GM12878 (cell line): ENCODE measurements at places on chromosomes 1 and 21. TPM values are rescaled to one million over a fixed set of nuclear protein-coding genes. Genes with fewer than 3 reads are reported as not detected.

Gene TRAPPC3
- polyA plus RNA-seq: 114 and 122 TPM in 2 replicates

Gene OLFM3
- polyA plus RNA-seq: 0.09 TPM in 1 of 2 replicates, not detected in the other

Gene CD1D
- 0.15 TPM in 1 of 2 replicates, not detected in the other for polyA plus RNA-seq

Gene FCRLB
- polyA plus RNA-seq: 10.4 and 11.7 TPM in 2 replicates

Gene WLS
- 0.12 TPM in 1 of 2 replicates, not detected in the other for polyA plus RNA-seq

Gene OLFML3
- polyA plus RNA-seq: 0.14 TPM in 1 of 2 replicates, not detected in the other

Gene MYBPH
- polyA plus RNA-seq: not detected in 2 replicates

GRCh38 chr1:158095737-158096335 is 84.9 kb upstream of the CD1D start:
- DNase-seq: no peak

DNA sequence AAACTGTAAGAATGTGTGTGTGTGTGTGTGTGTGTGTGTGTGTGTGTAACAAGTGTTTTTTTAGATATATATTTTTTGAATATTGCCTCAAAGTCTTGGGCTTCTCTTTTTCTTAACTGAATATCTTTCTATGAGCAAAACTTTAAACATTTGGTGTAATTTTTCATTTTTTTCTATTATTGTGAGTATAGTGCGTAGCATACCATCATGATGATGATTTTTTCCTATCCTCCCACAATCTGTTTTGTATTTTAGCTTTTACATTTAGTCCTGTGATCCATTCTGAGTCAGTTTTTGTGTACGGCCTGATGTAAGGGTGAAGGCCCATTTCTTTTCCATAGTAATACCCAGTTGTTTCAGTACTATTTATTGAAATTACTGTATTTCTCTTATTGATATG is 680.6 kb downstream of the TTLL7 start:
- DNase-seq: no peak

GRCh38 chr1:62726011-62726442 is 37.8 kb upstream of the DOCK7 start:
- DNase-seq: no peak

GRCh38 chr1:157819896-157820295 is at the start of gene FCRL1:
Gene FCRL1, minus strand, starts transcription at chr1:157820120. Its CDS starts 83 bp downstream, at chr1:157820037.
- DNase-seq: no peak

DNA sequence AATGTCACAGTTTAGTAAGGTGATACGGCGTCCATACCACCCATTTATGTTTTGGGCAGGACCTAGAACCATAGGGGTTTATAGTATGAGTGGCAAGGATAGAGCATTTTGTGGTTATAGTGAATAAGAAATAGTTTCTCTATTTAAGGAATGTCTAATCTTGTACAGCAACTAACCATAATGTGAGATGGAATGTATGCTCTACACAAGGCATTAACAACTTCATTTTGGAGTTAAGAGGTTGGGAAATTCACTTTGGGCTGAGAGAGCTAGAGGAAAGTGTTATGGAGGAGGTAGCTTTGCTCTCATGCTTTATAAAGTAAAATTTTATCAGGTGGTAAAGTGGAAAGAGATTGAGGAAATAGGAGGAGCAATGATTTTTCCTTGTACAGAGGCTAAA is 3.0 kb upstream of the MCL1 start:
- no peak for DNase-seq

DNA sequence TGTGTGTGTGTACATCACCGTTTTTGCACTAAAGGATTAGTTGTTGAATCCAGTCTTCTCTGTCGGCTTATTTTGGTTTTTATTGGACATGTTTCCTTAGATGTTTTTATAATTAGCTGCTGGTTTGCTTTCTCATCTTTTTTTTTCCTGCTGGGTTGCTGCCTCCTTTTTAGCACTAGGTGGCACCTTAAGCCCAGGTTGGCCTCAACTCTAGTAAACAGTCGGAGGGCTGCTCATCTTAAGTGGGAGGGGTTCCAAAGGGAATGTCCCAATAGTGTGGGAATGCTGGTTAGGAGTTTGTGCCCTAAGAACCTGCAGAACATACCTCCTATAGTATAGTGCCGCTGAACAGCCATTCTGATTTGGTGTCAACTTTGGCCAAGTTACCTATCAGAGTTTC is 570.1 kb upstream of the CXADR start:
- no peak for DNase-seq

DNA sequence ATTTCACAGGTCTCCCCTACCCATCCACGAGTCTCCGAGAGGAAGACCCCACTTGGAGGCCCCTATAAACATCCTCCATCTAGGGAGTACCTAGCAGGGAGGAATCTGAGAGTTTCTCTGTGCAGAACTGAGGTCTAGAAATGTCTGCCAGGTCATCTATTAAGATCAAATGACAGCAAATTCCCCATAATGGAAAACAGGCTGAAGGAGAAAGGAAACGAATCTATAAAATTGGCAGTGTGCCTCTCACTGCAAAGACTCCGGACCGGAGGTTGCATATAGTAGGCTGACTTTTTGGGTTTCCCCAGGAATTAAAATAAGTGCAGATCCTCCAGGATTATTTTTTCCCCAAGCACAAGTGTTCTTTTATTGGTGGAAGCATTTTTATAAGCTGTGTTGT is 57.7 kb downstream of the NMNAT2 start:
- no peak for DNase-seq

DNA sequence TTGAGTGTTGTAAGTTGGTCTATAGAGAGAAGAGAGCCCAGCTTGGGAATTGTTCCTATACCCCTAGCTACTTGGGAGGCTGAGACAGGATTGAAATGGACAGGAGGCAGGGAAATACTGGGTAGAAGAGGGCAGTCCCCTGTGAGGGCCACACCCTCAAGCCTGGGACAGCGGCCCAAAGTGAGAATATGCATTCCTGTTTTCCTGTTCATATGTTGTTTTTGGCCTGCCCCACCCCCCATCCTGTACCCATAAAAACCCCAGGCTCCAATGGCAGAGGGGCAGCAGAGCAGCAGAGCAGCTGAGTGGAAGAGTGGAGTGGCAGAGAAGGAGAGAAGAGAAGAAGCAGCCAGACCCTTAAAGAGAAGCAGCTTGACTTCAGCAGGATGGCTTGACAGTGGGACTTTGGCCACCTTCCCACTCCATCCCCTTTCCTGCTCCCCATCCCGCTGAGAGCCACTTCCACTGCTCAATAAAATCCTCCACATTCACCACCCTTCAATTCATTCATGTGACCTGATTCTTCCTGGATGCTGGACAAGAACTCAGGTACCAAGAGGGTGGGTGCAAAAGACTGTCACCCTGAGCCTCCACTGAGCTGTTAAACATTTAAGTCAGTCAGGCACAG is 70.6 kb upstream of the PUM1 start:
- DNase-seq: no peak

GRCh38 chr1:110556471-110556807 is 37.5 kb upstream of the KCNA10 start:
- DNase-seq: no peak

DNA sequence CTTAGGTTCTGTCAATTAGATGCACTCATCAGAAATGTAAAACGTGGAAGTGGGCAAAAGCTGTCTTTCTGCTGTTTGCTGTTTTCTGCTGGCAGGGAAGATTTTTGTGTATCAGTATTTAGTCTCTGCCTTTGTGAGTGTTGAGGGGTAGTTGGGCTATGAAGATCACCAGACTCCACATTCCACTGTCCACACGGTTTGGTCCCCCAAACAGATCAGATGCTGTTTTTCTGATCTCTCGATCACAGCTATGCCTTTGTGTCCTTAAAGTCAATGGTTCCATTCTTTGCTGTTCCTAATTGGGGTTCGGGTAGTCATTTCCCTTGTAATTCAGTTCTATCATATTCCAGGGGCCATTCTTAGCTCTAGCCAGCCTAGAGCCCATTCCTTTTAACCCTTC is 27.0 kb upstream of the NPL start:
- no peak for DNase-seq

- DNase-seq: no peak
Observed at GRCh38 chr1:179205284-179205683, 24.2 kb downstream of the ABL2 start.

DNA sequence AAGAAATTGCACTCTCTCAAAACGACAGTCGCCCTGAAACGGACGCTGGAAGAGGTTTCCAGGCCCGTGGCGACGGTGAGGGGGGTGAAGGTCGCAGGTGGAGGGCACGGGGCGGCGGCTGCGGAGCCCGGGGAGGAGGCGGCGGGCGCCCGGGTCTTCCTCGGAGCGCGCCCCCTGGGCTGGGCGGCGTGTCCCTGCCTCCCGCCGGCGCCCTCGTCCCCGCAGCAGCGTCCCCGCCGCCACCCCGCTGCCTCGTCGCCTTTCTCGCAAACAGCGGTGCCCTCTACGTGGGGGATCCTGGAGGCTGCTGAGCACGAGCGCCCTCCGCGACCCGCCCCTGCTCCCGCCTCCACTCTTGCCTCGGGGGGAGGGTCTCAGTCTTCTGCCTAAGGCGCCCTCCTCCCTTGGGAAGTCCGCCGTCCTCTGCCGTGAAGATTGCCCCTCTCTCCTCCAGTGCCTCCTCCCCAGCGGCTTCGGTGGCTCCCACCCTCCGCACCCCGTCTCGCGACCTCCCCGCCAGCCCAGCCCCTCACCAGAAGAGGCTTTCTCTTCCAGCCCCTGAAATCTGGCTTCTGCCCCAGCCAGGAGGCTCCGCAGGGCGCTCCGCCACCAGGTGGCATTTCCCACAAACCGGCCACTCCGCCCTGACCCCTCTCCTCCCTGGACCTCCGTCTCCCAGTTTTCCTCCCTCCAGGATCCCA is 227.4 kb downstream of the SDCCAG8 start:
- DNase-seq: no peak

- no peak for DNase-seq
Observed at GRCh38 chr1:78096017-78096416, 50.3 kb downstream of the GIPC2 start.
